ENCODE measurements at places on chromosomes 1 and 21.
A peak's percentile ranks its signal among the peaks of the same experiment; 100 is the strongest.

GRCh38 chr1:172723251-172723650, 64.3 kb downstream of the FASLG start:
- no peak for DNase-seq

GRCh38 chr1:222216255-222216754, 331.6 kb downstream of the HHIPL2 start:
- DNase-seq = no peak

DNA sequence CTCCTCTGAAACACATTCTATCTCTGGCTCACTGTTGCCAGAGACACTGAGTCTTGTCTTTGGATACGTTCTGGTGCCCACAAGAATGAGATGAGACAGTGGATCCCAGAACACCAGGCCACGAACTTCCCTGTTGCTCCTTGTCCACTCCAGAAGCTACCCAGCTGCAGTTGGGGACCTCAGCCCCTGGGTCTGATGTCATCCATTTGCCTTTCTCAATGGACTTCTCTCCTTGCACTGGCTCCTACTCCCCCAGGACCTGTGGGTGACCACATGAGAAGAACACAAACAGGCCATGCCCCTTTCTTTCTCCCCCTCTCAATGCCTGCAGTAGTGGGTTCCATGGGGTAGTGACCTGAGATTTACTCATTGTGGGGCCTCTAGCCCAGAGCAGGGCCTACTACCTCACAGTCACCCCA, 5.9 kb downstream of the NBPF1 start:
- DNase-seq = no peak

DNA sequence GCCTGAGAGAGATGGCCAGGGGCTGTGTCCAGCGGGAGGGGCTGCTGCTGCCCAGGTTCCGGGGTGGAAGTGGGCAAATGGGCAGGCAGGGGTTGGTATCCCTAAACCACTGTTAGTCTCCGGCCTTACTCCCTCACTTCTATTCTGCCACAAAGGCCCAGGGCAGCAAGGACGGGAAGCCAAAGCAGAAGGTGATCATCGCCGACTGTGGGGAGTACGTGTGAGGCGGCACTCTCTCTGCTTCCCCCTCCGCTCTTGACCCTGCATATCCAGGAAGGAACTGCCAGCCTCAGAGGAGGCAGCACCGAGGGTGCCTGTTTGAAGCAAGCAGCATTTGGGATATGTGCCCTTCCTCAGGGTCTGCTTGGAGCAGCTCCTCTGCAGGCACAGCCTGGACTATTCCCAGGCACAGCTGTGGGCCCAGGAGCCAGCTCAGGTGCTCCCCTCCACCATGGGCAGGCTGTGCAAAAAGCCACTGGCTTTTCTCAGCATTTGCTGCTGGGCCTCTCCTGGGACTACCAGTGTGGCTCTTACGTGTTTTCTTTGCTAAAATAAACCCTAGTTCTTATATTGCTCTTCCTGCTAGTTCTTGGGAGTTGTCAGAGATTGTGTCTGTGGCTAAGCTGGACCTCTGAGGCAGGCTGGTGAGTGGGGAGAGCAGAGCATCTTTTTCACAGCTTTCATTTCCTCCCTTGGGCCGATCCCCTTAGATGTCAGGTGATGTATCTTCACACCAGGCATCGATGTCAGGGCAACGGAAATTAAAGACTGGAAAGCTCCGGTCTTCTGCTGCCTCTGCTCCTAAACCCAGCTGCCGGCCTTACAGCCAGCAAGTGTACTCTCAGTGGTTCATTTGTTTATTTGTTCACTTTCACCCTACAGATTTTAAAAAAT, 14.7 kb downstream of the PPIE start:
- DNase-seq = no peak

- DNase-seq = no peak
Measured at GRCh38 chr1:232951180-232951579, 769 bp downstream of the NTPCR start.

GRCh38 chr1:155984341-155984740, 6.0 kb upstream of the ARHGEF2 start:
- DNase-seq = no peak

- no peak for DNase-seq
Measured at GRCh38 chr1:119081700-119082099, 58.8 kb downstream of the WARS2 start.

DNA sequence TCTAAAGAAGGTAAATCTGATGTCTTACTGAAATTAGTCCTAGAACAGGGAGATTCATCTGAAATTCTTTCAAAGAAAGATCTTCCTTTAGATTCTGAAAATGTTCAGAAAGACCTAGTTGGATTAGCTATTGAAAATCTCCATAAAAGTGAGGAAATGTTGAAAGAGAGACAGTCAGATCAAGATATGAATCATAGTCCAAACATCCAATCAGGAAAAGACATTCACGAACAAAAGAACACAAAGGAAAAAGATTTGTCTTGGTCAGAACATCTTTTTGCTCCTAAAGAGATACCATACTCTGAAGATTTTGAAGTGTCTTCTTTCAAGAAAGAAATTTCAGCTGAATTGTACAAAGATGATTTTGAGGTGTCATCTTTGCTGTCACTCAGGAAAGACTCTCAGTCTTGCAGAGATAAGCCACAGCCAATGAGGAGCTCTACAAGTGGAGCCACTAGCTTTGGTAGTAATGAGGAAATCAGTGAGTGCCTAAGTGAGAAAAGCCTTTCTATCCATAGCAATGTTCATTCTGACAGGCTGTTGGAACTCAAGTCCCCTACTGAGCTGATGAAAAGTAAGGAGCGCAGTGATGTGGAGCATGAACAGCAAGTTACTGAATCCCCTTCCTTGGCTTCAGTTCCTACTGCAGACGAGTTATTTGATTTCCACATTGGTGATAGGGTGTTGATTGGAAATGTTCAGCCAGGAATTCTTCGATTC, 61.6 kb upstream of the QSOX1 start:
- DNase-seq = no peak

DNA sequence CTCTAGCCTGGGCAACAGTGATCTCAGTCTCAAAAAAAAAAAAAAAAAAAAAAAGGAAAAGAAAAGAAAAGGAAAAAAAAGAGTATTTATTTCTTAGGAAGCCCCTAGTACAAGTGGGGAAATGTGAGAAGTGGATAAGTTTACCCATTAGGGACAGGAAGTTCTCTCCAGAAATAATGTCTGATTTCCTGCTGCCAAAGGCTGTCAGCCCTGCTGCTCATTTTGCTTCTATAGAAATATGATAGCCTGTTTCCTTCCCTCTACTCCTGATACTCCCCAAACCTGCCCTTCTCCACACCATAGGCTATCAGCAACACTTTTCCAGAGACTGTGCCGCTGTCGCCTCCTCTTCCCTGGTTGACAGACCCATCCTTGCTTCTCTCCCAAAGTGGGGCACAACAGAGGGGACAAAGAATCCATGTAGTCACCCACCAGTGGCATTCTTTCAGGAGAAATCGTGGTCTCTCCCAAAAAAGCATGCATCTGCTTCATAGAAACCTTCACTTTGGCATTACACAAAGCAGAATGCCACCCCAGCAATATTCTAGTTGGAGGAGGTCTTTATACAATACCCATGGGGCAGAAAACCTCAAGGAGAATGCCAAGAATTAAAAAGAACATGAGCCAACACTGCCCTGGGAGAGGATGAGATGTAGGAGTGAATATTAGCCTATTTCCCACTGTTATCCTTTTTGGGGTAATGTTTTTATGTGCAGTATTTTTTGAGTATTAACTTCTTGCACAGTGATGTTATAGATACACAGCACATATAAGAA, 166.3 kb upstream of the NR5A2 start:
- DNase-seq = no peak

GRCh38 chr1:77350012-77350770, 68.4 kb downstream of the AK5 start:
- no peak for DNase-seq

GRCh38 chr21:38312822-38313221, 56.0 kb downstream of the KCNJ15 start:
- DNase-seq = no peak

GRCh38 chr1:220325306-220325995, 53.2 kb upstream of the RAB3GAP2 start:
- no peak for DNase-seq

- no peak for DNase-seq
Measured at GRCh38 chr1:248736977-248737376, 18.6 kb downstream of the LYPD8 start.

- no peak for DNase-seq
Measured at GRCh38 chr1:12552951-12553921, 64.8 kb downstream of the DHRS3 start.

DNA sequence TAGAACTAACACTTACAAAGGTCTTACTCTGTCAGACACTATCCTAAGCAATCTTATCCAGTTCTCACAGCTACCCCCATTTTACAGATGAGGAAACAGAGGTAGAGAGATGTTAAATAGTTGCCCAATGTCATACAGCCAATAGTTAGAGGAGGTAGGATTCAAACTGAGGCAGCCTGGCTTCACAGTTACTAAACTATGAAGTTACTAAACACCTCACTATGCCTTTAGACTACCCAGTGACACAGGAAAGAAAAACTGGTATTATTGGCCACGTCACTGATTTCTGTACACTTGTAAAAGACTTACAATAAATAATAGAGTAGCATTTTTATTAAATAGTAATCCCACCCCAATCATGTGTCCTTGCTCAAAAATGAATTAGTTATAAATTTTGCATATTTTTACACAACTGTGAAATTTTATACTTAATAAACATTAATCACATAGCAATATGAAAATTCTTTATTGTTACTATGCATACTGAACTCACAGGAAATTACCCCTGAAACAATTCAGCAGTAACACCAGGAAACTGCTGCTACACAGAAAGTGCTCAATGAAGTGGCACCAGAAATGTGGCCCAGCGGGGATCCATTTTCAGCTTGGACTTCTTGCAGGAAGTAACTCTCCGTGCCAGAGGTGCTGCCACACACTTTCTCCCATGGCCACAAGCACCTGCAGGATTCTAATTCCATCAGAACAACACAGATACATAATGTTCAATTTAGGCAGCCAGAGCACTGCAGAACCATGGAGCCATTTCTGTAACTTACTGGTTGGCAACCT, 69.4 kb downstream of the VAV3 start:
- DNase-seq = no peak

DNA sequence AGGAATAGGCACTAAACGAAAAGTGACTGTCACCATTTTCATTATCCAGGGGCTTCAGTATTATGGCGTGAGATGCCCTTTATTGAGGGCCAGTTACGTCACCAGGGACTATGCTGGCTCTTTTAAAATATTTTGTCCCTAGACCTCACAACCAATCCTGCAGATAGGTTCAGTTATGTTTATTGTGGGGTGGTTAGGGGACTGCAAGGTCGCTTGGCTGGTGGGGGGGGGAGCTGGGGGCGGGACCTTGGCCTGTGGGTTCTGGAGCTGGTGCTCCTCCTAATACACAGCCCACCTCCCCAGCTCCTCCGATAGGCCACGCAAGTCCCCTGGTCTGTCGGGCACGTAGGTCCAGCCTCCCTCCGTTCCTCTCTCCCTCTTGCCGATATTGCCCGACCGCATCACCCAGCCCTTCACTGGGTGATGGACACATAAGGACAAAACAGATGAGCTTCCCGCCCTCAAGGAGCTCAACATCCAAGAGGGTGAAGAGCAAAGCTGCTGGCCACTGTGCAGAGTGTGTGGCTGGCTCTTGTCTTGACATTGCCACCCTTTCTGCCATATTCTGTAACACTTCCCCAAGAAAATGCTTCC, 271.8 kb downstream of the MATN1 start:
- no peak for DNase-seq

DNA sequence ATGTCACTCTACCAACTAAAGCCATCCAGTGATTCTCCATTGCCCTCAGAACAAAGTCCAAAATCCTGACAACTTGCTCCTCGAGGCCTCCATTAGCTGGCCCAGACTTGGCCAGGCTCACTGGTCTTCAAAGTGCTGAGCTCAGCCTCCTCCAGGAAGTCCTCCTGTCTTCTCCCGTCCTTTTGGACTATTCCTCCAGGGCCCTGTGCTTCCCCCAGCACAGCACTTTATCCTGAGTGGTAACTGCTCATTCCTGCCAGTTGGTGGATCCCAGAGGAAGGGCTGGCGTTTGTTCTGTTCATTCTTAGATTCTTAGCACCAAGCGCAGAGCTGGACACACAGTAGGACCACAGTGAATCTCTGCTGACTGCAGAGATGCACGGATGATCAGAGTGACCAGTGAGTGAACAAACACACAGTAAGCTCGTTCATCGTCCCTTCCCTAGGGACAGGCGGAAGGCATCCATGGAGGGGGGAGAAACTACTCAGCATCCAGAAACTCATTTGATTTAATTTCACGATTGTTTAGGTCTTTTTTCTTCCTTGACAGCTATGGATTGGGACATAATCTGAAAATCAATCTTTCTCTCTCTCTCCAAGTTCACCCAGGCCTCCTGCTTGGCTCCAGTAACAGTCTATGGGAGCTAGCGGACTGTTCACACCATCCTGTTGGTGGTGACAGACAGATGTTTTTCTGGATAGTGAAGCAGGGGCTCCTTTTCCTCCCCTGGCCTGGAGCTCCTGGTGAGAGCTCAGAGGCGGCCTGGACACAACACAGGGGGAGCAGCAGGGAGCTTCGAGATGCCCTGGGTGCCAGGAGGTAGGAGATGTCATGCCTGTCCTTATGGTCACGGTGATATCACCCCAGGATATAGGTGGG, 180.2 kb downstream of the PTPRU start:
- no peak for DNase-seq

DNA sequence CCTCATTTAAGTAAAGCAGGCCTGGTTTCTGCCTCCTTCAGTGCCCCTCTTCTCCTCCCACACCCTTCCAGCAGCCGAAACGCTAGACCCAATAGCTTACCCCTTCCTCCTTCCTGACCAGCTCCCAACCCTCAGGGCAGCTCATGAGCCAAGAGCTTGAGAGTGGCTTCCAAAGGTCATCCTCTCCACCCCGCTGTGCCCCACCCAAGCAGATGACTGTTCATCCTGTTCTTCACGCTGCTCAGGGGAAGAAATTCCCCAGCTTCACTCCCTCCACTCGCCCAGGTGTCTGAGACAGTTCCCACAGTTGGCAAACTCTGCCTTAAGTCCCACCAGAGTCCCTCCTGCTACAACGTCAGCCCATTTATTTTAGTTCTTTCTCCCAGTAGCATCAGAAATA, 23.4 kb downstream of the ARHGEF19 start:
- DNase-seq = no peak

GRCh38 chr1:115649964-115650363, 8.2 kb downstream of the VANGL1 start:
- DNase-seq = no peak

GRCh38 chr1:211610779-211611556, 32.0 kb upstream of the SLC30A1 start:
- DNase-seq = peak; percentile 39

DNA sequence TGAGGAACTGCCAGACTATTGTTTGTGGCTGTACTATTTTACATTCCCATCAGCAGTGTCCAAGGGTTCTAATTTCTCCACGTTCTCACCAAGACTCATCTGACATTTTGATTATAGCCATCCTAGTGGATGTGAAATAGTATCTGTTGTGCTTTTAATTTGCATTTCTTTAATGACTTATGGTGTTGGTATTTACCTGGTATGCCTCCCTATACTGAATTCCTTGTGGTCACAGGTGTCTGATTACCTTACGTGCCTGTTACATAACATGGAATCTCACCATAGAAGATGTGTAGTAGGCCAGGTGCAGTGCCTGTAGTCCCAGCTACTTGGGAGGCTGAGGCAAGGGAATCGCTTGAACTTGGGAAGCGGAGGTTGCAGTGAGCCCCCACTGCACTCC, 13.5 kb downstream of the ZYG11A start:
- DNase-seq = no peak

GRCh38 chr1:99814373-99814900, 35.7 kb upstream of the AGL start:
- DNase-seq = no peak

GRCh38 chr1:11881749-11882441, 23.1 kb upstream of the NPPB start:
- DNase-seq = no peak

GRCh38 chr21:31967334-31967733, 94.5 kb downstream of the HUNK start:
- no peak for DNase-seq

- DNase-seq = no peak
Measured at GRCh38 chr1:178486100-178487069, 10.4 kb downstream of the CLEC20A start.
